Ammon's horn (tissue), 1 donor: ENCODE measurements at places on chromosomes 5 and 9.
A peak's percentile ranks its signal among the peaks of the same experiment; 100 is the strongest.

DNA sequence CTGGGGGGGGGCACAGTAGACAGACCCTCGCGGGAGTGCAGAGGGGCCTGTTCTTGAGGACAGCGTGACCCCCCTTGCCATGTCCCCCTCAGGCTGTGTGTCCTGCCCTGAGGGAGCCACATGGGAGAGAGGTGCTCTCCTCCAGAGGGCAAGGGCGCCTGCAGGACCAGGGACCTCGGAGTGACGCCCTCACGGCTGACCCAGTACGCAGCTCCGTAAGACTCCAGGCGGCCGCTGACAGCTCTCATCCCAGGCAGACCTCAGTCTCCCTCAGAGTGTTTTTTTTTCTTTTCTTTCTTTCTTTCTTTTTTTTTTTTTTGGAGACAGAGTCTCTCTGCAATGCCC, 27.3 kb downstream of the EXD3 start:
- no peak for DNase-seq

DNA sequence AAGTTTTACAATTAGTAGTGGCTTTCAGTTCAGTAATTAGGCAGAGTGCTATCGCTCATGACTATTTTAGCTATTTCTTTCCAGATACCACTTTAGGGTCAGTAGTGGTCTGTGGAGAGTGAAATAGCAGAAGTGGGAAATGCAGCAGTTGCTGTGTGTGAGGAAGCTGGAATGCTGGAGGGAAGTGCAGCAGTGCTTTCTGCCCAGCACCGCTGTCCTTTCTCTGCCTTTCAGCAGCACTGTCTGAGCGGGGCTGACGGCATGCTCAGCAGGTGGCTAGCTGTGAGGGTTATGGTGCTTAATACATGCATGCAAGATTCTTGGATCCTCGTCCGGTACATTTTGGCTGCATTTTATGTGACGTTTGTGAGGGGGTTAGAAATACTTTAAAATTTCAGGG, 213.9 kb downstream of the PBX3 start:
- DNase-seq, result peak; percentile 70

DNA sequence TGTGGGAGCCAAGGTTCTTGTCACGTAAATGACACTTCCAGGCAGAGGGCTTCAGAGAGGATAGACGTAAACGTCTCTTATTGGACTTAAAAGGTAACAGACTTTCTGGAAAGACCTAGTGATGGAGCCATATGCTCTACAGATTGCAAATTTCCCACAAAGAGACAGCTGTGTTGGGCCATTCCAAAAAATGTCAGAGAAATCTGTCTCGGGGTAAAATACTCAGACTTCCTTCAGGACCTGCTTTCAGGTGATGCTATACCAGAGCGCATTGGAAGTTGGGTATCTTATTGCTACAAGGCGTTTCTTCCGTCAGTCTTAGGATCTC, 29.2 kb downstream of the PROP1 start:
- DNase-seq, result no peak

- no peak for DNase-seq
These were observed 73.2 kb downstream of the AOPEP start for GRCh38 chr9:94799578-94800264.

GRCh38 chr9:91954841-91955471, 4.9 kb upstream of the ROR2 start:
- DNase-seq, result peak; percentile 43

DNA sequence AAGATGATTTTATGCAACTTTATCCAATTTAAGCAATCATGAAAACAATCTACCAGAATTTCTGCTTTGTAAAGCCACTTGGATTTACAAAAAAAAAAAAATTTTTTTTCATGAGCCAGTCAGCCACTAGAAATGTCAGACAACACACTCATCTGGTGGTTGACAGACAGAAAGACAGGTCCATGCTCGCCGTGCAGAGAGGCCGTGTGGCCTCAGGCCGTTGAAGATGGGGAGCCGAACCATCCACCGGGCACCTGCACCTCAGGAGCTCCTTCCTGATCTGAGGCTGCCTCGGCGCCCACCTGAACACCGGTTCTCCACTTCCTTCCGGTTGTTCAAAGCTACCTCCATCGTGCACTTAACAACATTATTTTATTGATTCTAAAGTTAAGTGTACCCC, 138.0 kb upstream of the IRX4 start:
- DNase-seq, result no peak

DNA sequence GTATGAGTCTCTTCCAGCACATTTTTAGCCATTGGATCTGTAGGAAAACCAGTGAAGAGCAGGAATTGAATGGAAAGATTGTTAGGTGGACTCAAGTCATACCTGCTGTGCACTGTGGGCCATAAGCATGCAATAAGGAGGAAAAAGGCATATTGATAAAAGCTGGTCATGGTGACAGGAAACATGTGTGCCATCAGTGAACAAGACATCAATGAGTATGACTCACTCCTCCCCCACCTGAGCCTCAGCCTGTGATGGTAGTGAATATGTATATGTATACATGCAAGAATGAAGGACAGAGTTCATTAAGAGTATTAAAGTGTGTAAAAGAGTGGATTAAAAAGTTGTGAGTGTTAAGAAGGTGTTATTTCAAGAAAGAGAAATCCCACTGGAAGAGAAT, 164.5 kb downstream of the TMEM38B start:
- DNase-seq, result no peak

DNA sequence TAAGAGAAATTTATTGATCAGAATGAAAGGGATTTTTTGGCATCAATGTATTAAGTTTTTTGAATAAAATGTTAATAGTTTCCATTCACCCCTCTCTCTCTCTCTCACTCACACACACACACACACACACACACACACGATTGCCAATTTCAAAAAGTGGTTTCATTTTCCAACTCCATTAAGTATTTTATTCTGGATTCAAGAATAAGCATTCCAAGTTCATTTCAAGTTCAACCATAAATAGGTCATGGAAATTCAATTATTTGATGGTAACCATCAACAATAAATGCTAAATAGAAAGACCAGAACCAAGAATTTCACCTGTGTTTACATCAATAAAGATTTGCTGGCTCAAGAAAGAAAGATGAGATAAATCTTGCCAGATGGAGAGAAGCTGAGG, 171.6 kb downstream of the ADAMTS12 start:
- DNase-seq, result no peak

GRCh38 chr5:50301756-50302155, 139.3 kb downstream of the EMB start:
- DNase-seq, result no peak

DNA sequence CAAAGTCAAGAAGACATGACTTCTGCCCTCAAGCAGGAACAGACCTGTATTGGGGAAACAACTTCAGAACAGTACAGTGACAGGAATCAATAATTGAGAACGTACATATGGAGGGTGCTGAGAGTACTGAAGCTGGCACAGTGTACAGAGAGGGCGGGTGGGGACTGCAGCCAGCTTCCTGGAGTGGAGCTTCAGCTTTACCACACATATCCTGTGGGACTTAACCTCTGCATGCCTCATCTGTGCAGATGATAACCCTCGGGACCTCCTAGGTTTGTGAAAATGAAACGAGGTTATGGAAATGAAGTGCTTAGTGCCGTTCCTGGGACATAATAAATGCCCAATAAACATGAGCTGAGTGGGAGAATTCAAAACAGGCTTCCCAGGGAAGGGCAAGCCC, 22.1 kb upstream of the RARS1 start:
- DNase-seq, result no peak

DNA sequence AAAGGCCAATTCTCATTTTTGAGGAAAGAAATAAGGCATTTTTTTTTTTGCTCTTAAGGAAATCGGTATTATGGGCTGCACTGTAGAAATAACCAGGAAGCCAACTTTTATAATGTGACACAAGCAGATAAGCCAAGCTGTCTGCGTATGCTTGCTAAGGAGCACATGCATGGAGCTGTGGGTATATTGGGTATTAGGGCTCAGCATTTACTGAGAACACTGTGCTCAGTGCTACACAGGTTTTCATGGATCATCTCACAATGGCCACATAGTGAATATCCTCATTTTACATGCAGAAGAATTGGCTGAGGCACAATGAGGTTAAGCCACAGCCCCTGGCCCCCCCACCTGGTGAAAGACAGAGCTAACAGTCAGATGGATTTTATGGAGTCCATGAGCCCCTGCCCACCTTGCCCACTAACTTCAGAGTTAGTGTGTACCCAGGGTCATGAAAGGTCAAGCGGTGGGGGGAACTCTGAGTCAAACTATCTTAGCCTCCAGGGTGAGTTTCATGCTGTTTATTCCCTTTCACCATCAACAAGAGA, 204.8 kb downstream of the SPATA31A6 start:
- DNase-seq, result no peak

GRCh38 chr5:144864118-144864517, 693.4 kb downstream of the KCTD16 start:
- no peak for DNase-seq

- no peak for DNase-seq
These were observed 259.3 kb downstream of the CEMIP2 start for GRCh38 chr9:71509054-71509453.

GRCh38 chr5:92665506-92665905, 915.5 kb downstream of the NR2F1-AS1 start:
- DNase-seq, result no peak

DNA sequence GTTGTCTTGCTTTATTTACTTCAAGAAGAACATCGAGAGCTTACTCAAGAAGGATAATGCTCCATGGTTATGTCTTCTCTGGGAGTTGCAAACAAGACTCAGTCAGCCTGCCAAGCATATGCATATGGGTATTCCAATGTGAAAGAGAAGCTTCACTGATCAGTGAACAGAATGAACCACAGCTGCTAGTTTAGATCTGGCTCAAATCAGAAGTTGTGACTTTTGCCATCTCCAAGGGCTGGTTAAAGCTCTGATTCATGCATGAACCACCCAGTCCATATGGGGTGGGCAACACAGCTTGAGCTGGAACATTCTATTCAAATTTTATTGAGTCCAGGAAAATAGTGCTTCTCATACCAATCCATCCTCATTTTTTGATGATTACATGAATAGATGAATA, 50.0 kb downstream of the ATPSCKMT start:
- DNase-seq, result peak; percentile 60

GRCh38 chr9:10282084-10282483, 330.7 kb downstream of the PTPRD start:
- no peak for DNase-seq

DNA sequence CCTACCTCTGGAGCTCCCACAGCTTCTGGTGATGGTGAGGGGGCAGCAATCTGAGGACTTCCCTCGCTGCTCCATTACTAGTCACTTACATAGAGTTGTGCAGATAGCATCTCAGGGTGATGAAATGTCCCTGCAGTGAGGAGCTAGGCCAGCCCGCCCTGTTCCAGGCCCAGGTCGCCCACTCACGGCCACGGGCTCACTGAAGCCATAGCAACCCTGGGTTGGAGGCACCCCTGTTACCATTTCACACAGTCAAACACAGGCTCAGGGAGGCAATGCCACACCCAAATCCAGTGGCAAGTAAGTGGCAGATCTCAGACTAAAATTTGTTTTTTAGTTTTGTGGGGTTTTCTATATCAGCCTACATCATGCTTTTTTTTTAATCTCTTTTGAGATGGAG, 19.6 kb downstream of the SH2D3C start:
- DNase-seq, result no peak

GRCh38 chr9:130186051-130186450, 13.8 kb downstream of the NCS1 start:
- no peak for DNase-seq

DNA sequence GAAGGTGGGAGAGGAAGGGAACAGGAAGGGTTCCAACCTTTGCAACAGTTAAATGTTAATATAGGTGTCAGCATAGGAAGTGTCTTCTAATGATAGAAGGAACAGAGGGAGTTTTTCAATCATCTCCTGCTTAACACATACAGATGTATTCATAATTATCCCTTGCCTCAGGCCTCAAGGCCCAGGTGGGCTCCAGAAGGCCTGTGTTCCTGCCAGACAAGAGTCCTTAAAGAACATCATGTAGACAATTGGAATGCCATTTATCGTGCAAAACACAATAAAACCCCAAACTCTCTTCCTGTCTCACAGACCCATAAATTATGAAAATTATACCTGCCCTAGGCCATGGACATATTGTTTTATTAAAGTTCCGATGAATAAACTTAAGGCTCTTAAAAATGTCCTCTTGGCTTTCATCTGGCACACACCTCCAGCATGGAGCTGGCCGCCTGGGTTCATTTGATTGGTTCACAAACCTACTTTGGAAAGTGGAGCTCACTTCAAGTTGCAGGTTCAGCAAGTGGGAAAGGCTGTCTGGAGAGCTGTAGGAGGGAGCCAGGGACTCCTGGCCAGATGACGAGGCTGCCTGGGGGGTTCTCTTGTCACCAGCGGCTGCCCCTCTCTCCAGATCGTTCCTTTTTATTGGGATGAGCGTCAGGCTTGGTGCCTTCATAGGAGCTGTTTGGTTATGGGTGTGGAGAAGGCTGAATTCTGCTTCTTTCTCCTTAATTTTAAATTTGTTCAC, 17.5 kb downstream of the SPRY4 start:
- no peak for DNase-seq

- no peak for DNase-seq
These were observed 29.1 kb upstream of the SLC6A3 start for GRCh38 chr5:1474183-1474839.

GRCh38 chr9:33241298-33241697, 1.3 kb downstream of the SPINK4 start:
- no peak for DNase-seq

DNA sequence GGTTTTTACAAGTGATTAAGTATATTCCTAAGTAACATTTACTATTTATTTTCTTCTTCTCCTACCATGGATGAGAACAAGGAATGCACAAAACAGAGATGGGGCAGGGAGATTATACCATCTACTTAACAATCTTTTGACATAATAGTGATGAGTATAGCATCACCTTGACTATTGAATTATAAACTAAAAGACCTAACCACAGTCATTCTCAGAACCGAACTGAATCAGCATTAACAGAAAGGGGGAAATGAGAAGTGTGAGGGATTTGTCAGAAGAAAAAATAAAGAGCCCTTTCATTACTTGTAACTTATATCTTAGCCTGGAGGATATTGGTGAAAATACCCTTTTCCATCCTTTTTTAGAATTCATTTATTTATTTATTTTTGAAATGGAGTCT, 21.9 kb downstream of the OR2Y1 start:
- no peak for DNase-seq
